ENCODE measurements at places on chromosomes 5 and 9.

DNA sequence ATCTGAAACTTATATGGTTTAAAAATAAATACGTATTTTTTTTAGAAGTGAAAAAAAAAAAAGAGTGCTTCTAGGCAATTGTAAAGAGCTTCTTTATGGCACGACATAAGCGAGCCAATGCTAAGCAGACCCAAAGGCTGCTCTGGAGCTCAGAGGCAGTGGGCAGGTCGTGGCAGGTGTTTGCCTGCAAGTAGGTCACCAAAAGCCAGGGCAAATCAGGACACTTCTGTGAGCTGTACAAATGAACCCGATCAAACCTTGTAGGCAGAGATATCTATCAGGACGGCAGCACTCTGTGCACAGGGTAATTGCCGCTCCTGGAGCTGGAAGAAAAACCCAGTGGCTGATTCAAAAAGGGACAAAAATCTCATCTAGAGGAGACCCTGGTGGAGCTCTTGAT, 75.9 kb downstream of the IRX2 start:
- no peak for DNase-seq

DNA sequence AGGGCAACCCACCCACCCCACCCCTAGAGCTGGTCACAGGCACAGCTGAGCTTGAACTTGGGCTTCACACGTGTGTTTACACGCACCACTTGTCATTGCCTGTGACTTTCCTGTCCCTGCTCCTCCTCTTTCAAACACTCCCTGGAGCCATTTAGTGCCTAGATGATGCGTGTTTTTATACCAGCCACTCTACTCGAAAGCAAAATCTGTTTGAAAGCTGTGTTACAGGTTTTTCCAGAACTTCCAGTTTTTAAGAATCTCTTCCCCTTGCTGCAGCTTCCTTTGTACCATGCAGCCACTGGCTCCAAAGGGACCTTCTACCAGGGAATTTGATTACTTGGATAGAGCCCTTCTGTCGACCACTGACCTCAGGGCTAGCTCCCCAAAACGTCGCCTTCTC, 78.8 kb upstream of the SPRY4 start:
- DNase-seq: no peak

- no peak for DNase-seq
These were observed 26.3 kb downstream of the CNTFR start for GRCh38 chr9:34563262-34563661.

GRCh38 chr5:67383451-67383850, 186.9 kb upstream of the CD180 start:
- DNase-seq: no peak

- no peak for DNase-seq
These were observed 33.4 kb downstream of the SLCO4C1 start for GRCh38 chr5:102262688-102263087.

DNA sequence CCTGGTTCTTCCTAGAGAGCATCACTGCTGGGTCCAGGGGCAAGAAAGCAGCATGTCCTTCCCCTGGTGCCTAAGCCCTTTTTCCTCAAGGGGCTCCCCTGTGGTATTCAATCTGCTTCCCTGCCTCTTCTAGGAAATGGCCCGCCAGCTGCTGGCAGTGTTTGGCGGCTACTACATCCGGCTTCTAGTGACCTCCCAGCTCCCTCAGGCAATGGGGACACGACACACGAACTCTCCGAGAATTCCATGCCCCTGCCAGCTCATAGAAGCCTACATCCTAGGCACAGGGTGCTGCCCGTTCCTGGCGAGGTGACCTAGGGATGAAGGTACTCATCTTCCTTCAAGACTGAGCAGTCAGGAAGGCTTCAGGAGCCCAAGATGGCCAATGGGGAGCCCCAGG, 14.6 kb downstream of the TEX53 start:
- DNase-seq: no peak

DNA sequence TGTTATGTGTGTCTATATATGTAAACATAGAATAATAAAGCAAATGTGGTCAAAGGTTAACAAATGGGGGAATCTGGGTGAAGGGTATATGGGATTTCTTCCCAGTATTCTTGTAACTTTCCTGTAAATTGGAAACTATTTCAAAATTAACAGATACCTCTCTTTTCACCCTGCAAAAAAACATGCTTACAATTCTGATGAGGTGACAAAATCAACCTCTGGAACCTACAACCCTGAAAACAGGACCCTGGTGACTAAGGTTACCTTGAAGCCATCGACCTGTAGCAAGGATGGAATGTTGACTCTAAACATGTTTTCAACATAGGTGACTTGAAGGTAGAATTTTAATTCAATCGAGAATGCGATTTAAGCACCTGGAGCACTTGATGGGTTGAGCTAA, 5.9 kb upstream of the SPTAN1 start:
- DNase-seq: no peak

GRCh38 chr5:87276655-87277054, 9.0 kb downstream of the RASA1 start:
- DNase-seq: no peak

DNA sequence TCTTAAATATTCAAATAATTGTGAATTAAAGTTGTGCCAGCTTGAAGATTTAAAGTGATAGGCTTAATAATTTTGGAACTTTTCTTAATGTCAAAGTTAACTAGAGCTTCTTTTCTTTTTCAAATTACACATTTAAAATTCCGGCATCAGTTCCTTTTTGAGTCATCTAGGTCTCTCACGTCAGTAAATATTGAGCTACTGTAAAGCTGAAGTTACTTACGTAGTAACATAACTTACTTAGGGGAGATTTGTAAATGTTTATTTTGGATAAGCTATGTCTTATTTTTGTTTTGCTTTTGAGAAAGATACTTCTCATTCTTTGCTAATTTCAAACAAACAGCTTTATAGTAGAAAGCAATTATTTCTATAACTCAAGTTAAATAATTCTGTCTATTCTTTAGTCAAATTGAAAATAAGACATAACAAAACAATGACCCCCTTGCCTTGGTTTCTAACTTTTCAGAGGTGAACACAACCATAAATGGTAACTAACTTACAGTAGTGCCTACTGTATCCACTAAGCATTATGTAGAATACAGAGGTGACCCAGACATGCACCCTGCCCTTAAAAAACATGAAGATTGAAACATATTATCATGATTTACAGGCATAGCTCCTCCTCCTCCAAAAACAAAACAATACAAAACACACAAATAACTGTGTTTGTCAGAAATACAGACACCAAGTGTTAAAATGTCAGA, 29.8 kb downstream of the CD274 start:
- no peak for DNase-seq

DNA sequence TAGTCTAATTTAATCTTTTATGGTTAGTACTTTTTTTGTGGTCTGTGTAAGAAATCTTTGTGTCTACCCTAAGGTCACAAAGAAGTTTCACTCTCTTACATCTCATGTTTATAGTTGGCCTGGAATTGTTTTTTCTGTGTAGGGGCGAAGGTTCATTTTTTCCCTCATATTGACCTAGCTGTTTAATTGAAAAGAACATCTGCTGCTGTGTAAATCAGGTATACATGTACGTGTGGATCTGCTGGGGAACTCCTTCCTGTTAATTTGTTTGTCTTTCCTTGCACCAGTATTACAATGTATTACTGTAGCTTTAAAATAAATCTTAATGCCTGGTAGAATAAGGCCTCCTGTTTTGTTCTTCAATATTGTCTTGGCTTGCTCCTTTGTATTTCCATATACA, 37.8 kb downstream of the EXOSC2 start:
- no peak for DNase-seq
